ENCODE measurements at places on chromosomes 3 and 15. TPM values are rescaled to one million over a fixed set of nuclear protein-coding genes. Genes with fewer than 3 reads are reported as not detected.

The LRTM1 gene
- not detected for total RNA-seq

The CCR9 gene
- total RNA-seq = not detected

The RTP1 gene
- total RNA-seq = not detected

The FAM107A gene
- not detected for total RNA-seq

The PIGBOS1 gene
- 7.3 TPM for total RNA-seq

The ISG20 gene
- 56.5 TPM for total RNA-seq

The DAPK2 gene
- total RNA-seq = not detected

The CCDC71 gene
- total RNA-seq = 12.8 TPM

The SNX1 gene
- total RNA-seq = 84.2 TPM

GRCh38 chr3:104132566-104133403 lies 1233.9 kb upstream of the ALCAM start:
- H3K27me3 ChIP-seq = no peaks in the 10 kb centered on the region
- H3K4me1 ChIP-seq = no peaks in the 10 kb centered on the region
- H3K4me3 ChIP-seq = no peak overlapping the region
- no peak overlapping the region for H3K27ac ChIP-seq

DNA sequence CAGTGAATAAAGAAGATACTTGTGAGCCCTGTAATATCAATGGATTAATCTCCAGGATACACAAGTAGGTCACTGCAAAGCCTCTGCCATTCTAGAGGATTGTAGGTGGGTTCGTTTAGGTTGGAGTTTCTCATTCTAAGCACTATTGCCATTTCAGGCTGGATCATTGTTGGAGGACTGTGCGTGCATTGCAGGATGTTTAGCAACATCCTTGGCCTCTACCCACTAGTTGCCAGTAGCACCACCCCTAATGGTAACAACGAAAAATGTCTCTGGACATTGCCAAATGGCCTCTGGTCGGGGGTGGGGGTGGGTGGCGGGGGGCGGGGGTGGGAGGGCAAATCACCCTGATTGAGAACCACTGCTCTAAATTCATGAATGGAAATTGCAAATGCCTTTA lies 4.9 kb upstream of the IFT57 start:
- peaks cover 2% of the 10 kb centered on the region for H3K36me3 ChIP-seq
- no peak overlapping the region for H3K4me3 ChIP-seq
- DNase-seq = no peak
- H3K4me1 ChIP-seq = peaks cover 22% of the 10 kb centered on the region

GRCh38 chr3:168362661-168363247 lies 267.0 kb upstream of the GOLIM4 start:
- DNase-seq = no peak
- H3K36me3 ChIP-seq = no peaks in the 10 kb centered on the region
- H3K4me1 ChIP-seq = no peaks in the 10 kb centered on the region
- no peak overlapping the region for H3K4me3 ChIP-seq
- H3K27me3 ChIP-seq = no peaks in the 10 kb centered on the region

GRCh38 chr15:92843814-92844213 lies 56.3 kb upstream of the CHD2 start:
- H3K36me3 ChIP-seq = no peaks in the 10 kb centered on the region
- peak overlapping the region; percentile 96 for H3K27ac ChIP-seq
- peak overlapping the region; percentile 39 for H3K4me3 ChIP-seq
- no peaks in the 10 kb centered on the region for H3K27me3 ChIP-seq
- peaks cover 84% of the 10 kb centered on the region for H3K4me1 ChIP-seq

- DNase-seq = no peak
- no peak overlapping the region for H3K27ac ChIP-seq
- no peaks in the 10 kb centered on the region for H3K36me3 ChIP-seq
- H3K4me1 ChIP-seq = no peaks in the 10 kb centered on the region
- peaks cover 5% of the 10 kb centered on the region for H3K27me3 ChIP-seq
Measured at GRCh38 chr3:131819381-131820055, 215.3 kb downstream of the CPNE4 start.

- no peaks in the 10 kb centered on the region for H3K36me3 ChIP-seq
- H3K27me3 ChIP-seq = peaks cover 36% of the 10 kb centered on the region
- no peak for DNase-seq
- peak overlapping the region; percentile 82 for H3K4me3 ChIP-seq
Measured at GRCh38 chr3:126355777-126356372, 1.3 kb downstream of the KLF15 start.

DNA sequence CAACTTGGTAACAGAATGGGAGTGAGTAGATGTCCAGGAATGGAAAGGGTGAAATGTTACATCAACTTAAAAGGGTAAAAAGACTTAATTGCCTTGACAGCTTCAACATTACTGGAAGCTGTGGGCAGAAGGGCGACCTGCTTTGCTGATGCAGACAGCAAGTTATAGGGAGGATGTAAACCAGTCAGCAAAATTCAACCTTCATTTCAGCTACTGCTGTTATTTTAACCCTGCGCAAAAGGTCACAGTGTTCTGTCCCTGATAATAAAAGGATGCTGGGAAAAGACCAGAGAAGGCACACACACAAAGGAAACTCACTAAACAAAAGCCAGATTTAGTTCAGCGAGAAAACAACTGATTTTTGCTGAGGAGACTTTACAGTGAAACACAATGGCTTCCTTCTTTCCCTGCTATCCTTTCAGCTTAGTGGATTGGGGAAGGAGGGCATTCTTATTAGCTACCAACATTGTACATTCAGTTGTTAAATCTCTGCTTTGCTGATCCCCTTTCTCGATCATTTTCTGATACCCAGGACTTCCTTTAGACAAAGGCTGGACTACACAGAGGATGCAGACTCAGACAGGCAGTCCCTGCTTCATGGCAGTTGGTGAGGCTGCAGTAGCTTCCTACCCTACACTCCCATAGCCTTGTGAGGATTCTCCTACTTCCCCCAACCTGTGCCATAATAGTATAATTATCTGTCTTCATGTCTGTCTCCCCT lies 62.0 kb downstream of the P3H2 start:
- DNase-seq = no peak
- H3K36me3 ChIP-seq = no peaks in the 10 kb centered on the region
- no peaks in the 10 kb centered on the region for H3K4me1 ChIP-seq

GRCh38 chr3:151236736-151237135 lies 33.7 kb upstream of the GPR171 start:
- H3K4me1 ChIP-seq = peaks cover 2% of the 10 kb centered on the region
- no peaks in the 10 kb centered on the region for H3K36me3 ChIP-seq
- no peak overlapping the region for H3K27ac ChIP-seq
- no peaks in the 10 kb centered on the region for H3K27me3 ChIP-seq
- H3K4me3 ChIP-seq = no peak overlapping the region
- DNase-seq = no peak

GRCh38 chr3:27326629-27327545 lies 42.3 kb downstream of the NEK10 start:
- no peaks in the 10 kb centered on the region for H3K4me1 ChIP-seq
- no peaks in the 10 kb centered on the region for H3K27me3 ChIP-seq
- no peaks in the 10 kb centered on the region for H3K36me3 ChIP-seq

GRCh38 chr3:44966795-44967278 lies 9.1 kb downstream of the ZDHHC3 start:
- H3K27ac ChIP-seq = no peak overlapping the region
- H3K36me3 ChIP-seq = peaks cover 2% of the 10 kb centered on the region
- no peak for DNase-seq
- H3K4me1 ChIP-seq = peaks cover 70% of the 10 kb centered on the region

GRCh38 chr3:61315871-61316270 lies 64.6 kb upstream of the FHIT start:
- H3K36me3 ChIP-seq = no peaks in the 10 kb centered on the region
- H3K27ac ChIP-seq = no peak overlapping the region
- peak; percentile 8 for DNase-seq
- peaks cover 20% of the 10 kb centered on the region for H3K27me3 ChIP-seq
- no peaks in the 10 kb centered on the region for H3K4me1 ChIP-seq

DNA sequence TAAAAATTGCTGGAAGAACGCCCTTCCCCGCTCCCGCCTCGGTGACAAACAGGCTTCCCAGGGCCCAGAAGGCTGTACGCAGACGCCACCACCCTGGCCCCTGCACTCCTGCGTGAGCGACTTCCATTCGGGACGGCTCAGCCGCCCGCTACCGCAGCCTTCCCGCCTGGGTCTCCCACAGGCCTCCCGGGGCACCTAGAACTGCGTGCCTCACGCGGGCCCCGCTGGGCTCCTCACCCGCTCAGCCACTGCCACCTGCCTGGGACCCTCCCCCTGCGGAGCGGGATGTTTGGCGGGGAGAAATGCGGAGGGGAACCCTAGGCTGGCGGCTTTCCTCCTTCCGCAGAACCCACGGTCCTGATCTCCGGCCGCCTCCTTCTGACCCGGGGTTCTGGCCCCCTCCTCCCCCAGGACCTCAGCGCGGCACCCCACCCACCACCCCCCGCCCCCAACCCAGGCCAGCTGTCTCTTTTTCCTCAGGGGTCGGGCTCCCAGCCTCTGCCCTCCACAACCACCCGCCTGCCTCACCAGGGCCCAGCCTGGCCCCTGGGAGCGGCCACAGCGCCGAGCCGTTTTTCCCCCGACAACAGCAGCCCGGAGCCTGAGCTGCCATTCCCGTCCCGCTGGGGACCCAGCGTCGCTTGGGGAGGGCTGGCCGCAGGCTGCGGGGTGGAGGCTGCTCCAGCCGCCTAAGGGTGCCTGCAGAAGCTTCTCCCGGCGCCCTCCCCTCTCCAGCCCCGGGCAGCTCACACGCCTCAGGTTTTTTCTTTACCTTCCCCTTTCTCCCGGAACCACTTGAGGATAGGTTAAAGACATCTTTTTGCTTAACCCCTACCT lies 27.6 kb upstream of the RAB7A start:
- H3K4me3 ChIP-seq = peak overlapping the region; percentile 65
- DNase-seq = peak; percentile 32
- peaks cover 2% of the 10 kb centered on the region for H3K4me1 ChIP-seq
- H3K36me3 ChIP-seq = no peaks in the 10 kb centered on the region
- no peaks in the 10 kb centered on the region for H3K27me3 ChIP-seq

GRCh38 chr15:48965972-48966371 lies 2.3 kb upstream of the SHC4 start:
- H3K4me1 ChIP-seq = peaks cover 31% of the 10 kb centered on the region
- peak; percentile 45 for DNase-seq
- H3K36me3 ChIP-seq = no peaks in the 10 kb centered on the region
- H3K27ac ChIP-seq = no peak overlapping the region
- no peak overlapping the region for H3K4me3 ChIP-seq

DNA sequence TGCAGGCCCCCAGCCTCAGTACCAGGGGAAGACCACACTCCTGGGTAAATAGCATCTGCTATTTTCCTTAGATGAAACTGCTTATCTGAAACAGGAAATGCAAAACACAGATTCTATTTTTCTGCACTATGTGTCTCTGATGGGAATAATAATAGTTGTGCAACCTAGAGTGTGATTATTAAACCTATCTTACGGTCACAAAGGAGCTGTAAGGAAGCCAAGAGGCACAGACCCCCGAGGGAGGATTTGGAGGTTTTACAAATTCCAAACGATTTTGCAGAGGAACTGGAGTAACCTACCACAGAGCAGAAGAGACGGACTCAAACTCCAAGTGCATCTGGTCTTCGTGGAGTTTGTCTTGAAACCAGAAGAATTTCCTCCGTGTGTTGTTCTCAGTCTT lies 14.1 kb upstream of the APOD start:
- DNase-seq = no peak
- H3K4me3 ChIP-seq = no peak overlapping the region
- H3K27ac ChIP-seq = no peak overlapping the region
- no peaks in the 10 kb centered on the region for H3K4me1 ChIP-seq

DNA sequence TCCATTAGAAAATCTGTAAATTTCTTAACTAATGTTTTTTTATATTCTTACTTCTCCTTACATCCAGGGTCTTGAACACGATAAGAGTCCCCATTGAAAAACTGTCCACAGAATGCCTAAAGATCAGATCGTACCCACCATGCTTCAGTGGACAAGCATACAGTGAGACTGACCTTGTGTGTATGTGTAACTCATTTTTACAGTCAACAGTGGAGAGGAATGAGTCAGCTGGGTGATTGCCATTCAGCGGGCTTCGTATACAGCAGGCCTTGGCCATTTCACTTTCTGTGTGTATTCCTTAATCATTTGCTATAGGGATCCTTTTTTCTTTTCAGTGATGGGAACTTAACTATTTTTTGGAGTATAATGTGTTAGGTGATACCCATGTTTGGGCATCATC lies 10.6 kb downstream of the PARP14 start:
- no peak overlapping the region for H3K4me3 ChIP-seq
- peaks cover 34% of the 10 kb centered on the region for H3K36me3 ChIP-seq
- DNase-seq = no peak
- peaks cover 8% of the 10 kb centered on the region for H3K4me1 ChIP-seq
- no peaks in the 10 kb centered on the region for H3K27me3 ChIP-seq

- H3K4me3 ChIP-seq = no peak overlapping the region
- no peaks in the 10 kb centered on the region for H3K27me3 ChIP-seq
- no peak overlapping the region for H3K27ac ChIP-seq
- no peak for DNase-seq
- H3K36me3 ChIP-seq = peaks cover 11% of the 10 kb centered on the region
Measured at GRCh38 chr3:67016522-67017080, 18.5 kb downstream of the KBTBD8 start.

DNA sequence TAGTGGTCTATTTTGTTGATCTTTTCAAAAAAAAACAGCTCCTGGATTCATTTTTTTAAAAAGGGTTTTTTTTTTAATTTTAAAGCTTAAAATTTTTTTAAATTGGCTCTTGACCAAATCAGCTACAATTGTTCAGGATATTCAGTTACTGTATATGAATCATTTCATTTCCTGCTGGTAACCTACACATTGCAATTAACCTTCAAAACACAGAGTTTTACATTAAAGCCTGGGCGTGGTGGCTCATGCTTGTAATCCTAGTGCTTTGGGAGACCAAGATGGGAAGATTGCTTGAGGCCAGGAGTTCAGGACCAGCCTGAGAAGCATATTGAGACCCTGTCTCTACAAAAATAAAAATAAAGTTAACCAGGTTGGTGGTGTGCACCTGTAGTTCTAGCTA lies 163.4 kb downstream of the ALDH1A2 start:
- H3K36me3 ChIP-seq = no peaks in the 10 kb centered on the region
- peaks cover 16% of the 10 kb centered on the region for H3K27me3 ChIP-seq
- no peak overlapping the region for H3K27ac ChIP-seq
- H3K4me1 ChIP-seq = no peaks in the 10 kb centered on the region
- no peak overlapping the region for H3K4me3 ChIP-seq

GRCh38 chr3:128074851-128075521 lies 22.7 kb downstream of the SEC61A1 start:
- H3K4me3 ChIP-seq = no peak overlapping the region
- no peaks in the 10 kb centered on the region for H3K27me3 ChIP-seq
- peaks cover 23% of the 10 kb centered on the region for H3K36me3 ChIP-seq
- no peak for DNase-seq

DNA sequence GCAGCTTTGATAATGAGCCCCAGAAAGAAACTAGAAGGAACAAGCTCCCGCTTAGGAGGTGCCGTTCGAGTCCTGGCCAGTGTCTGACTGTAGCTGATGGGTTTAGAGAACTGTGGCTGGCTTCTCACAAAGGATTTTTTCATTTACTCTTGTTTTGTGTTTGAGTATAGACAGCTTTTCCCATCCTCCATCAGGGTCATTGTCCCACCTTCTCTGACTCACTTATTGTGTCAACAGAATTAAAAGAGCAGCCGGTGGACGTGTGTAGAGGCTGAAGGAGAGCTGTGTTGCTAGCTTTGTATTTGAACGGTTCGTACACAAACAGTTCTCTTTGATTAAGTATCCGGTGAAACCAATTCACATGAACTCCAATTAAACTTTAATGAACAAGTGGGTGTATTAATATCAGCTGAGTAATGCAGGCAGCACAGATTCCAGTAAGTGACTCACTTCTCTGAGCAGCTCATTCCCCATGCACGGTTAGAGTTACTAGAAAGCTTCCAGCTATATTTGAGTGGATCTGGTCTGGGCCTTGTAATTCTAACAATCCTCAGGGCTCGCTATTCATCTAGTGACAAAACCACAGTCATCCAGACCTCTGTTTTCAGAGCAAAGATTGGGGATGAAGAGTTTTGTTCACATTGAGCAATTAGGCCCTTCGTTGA lies 141.0 kb downstream of the LPP start:
- no peak overlapping the region for H3K4me3 ChIP-seq
- H3K36me3 ChIP-seq = peaks cover 15% of the 10 kb centered on the region
- DNase-seq = peak; percentile 49
- H3K4me1 ChIP-seq = peaks cover 85% of the 10 kb centered on the region

Data from activated naive CD4-positive, alpha-beta T cell treated with anti-CD3 and anti-CD28 coated beads for 36 hours (primary cell).